ENCODE measurements at places on chromosomes 2 and 18. TPM values are rescaled to one million over a fixed set of nuclear protein-coding genes. Genes with fewer than 3 reads are reported as not detected.

RGPD3 gene
- not detected for total RNA-seq

DCDC2C gene
- not detected for total RNA-seq

PARD6G gene
- 2.5 TPM for total RNA-seq

LIMS3 gene
- total RNA-seq, result 11.6 TPM

TBR1 gene
- total RNA-seq, result not detected

FSHR gene
- not detected for total RNA-seq

DSG1 gene
- total RNA-seq, result not detected

LYG1 gene
- total RNA-seq, result 2.8 TPM

PAX8 gene
- 22.1 TPM for total RNA-seq

MC2R gene
- not detected for total RNA-seq

CYS1 gene
- 1.3 TPM for total RNA-seq

ADI1 gene
- 86.7 TPM for total RNA-seq

GULP1 gene
- total RNA-seq, result 33.6 TPM

CAVIN2 gene
- 16.0 TPM for total RNA-seq

LOXHD1 gene
- 0.83 TPM for total RNA-seq
